ENCODE measurements at places on chromosomes 3 and 15.

DNA sequence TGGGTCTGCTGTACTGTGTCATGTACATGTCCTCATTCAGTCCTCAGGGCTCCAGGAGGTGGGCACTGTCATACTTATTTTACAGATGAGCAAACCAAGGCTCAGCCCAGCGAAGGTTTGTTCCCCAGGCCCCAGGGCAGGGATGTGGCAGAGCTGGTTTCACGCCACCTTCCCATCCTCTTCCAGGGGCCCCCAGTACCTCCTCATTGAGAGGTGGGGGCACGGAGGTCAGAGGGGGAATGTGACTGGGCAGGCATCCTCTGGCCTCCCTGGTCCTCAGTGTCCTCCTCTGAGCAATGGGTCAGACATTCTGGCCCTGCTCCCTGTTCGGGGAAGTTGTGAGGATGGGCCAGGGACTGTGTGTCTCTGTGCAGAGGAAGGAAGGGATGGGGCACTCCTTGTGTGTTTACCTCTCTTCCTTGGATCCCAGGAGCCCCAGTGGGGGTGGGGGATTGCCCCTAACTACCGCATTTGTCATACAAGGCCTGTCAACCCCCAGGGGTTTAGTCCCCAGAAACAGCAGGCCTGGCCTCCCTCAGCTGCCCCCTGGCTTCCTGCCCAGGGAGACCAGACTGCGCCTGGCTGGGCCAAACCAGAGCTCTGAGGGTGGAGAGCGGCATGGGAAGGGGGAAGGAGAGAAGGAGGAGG is 65.9 kb upstream of the LCTL start:
- peaks cover 23% of the 10 kb centered on the region for H3K4me1 ChIP-seq
- peak overlapping the region; percentile 82 for H3K27ac ChIP-seq
- no peaks in the 10 kb centered on the region for H3K36me3 ChIP-seq
- no peak for DNase-seq
- no peaks in the 10 kb centered on the region for H3K27me3 ChIP-seq
- H3K4me3 ChIP-seq: no peak overlapping the region

DNA sequence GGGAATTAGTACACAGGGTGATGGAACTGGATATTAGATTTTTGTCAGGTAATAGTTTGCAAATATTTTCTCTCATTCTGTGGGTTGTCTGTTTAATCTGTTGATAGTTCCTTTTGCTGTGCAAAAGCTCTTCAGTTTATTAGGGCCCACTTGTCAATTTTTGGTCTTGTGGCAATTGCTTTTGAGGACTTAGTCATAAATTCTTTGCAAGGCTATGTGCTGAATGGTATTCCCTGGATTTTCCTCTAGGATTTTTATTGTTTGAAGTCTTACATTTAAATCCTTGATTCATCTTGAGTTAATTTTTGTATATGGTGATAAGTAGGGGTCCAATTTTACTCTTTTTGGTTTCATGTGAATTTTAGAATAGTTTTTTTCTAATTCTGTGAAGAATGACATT is 111.3 kb downstream of the ARRDC4 start:
- H3K27me3 ChIP-seq: no peaks in the 10 kb centered on the region
- H3K27ac ChIP-seq: no peak overlapping the region
- DNase-seq: no peak

GRCh38 chr15:97692301-97693015 is 268.0 kb upstream of the ARRDC4 start:
- no peaks in the 10 kb centered on the region for H3K27me3 ChIP-seq
- H3K36me3 ChIP-seq: no peaks in the 10 kb centered on the region
- no peaks in the 10 kb centered on the region for H3K4me1 ChIP-seq
- H3K27ac ChIP-seq: no peak overlapping the region
- DNase-seq: no peak
- H3K4me3 ChIP-seq: no peak overlapping the region

- H3K4me1 ChIP-seq: no peaks in the 10 kb centered on the region
- no peak overlapping the region for H3K4me3 ChIP-seq
These were observed 188.3 kb upstream of the EOMES start for GRCh38 chr3:27910456-27910855.

GRCh38 chr3:174776123-174776522 is 83.0 kb upstream of the NAALADL2 start:
- H3K27ac ChIP-seq: no peak overlapping the region
- DNase-seq: no peak
- H3K27me3 ChIP-seq: no peaks in the 10 kb centered on the region
- H3K36me3 ChIP-seq: no peaks in the 10 kb centered on the region

DNA sequence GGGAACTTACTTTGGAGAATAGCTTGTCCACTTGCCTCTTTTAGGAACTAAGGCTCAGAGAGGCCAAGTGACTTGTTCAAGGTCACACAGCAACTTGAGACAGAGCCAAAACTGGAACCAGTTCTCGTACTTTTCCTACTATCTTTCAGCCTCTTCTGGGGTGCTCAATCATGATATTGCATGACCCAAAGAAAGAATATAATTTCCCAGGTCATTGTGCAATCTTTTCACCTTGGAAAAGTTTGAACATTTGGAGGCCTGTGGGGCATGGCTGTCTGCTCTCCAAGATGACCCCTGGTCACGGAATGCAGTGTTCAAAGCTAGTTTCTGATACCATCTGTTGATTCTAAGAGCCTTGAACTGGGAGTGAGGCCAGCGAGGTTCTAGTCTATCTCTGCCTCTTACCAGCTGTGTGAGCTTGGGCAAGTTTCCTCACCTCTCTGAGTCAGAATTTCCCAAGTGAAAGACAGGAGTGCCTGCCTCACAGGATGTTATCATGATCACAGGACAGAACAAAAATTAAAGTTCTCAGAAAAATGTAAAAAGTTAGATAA is 89.7 kb downstream of the BDH1 start:
- H3K27ac ChIP-seq: no peak overlapping the region
- H3K4me3 ChIP-seq: no peak overlapping the region
- H3K4me1 ChIP-seq: no peaks in the 10 kb centered on the region
- H3K27me3 ChIP-seq: no peaks in the 10 kb centered on the region
- no peak for DNase-seq
- H3K36me3 ChIP-seq: no peaks in the 10 kb centered on the region

DNA sequence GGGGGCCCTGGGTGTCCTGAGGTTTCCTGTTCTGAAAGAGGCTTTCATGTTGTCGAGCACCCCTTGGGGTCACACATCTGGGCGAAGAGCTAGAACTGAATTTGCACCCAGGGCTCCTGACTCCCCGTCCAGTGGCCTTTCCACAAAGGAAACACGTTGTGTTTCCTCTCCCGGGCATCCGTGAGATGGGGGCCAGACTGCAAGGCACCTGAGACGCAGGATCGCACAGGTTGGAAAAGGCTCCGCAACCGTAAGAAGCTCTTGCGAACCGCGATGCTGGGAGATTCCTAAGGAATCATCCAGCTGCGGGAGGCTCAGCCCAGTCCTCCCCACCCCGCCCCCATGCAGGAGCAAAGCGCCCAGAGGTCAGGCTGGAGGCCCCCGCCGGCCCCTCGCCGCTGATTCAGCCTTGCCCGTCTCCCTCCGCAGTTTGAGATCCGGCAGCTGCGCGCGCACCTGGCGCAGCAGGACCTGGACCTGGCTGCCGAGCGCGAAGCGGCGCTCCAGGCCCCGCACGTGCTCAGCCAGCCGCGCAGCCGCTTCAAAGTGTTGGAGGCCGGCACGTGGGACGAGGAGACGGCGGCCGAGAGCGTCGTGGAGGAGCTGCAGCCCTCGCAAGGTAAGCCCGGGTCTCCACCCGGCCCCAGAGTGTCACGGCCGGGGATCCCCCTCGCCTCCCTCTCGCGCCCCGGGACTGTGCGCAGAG is 119.6 kb downstream of the ETFA start:
- no peaks in the 10 kb centered on the region for H3K27me3 ChIP-seq
- H3K36me3 ChIP-seq: no peaks in the 10 kb centered on the region
- DNase-seq: no peak

DNA sequence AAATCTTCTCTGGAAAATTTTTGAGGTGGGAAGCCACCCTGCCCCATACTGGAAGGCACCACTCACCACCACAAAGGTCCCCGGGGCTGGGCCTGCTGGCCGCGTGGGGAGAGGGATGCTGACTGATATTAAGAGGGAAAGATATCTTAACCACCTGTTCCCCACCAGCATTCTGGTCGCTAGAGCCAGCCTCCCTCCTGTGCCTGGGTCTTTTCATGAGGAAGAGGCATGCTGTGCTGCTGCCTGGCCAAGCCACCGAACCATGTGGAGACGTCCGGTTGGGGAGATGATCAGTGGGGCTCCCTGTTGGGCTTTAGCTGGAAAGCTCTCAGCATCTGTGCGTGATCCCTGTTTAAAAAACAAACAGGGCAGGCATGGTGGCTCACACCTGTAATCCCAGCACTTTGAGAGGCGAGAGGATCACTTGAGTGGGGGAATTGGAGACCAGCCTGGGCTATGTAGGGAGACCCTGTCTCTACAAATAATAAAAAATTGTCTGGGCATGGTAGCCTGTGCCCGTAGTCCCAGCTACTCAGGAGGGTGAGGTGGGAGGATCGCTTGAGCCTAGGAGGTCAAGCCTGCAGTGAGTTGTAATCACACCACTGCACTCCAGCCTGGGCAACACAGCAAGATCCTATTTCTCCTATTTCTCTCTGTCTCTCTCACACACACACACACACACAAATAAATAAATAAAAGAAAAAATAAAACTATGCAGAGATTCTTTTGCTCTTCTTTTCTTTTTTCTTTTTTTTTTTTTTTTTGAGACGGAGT is 1.0 kb downstream of the KLHL18 start:
- no peaks in the 10 kb centered on the region for H3K36me3 ChIP-seq
- H3K27ac ChIP-seq: peak overlapping the region; percentile 95
- H3K27me3 ChIP-seq: no peaks in the 10 kb centered on the region
- peak; percentile 66 for DNase-seq
- H3K4me3 ChIP-seq: peak overlapping the region; percentile 65
- peaks cover 31% of the 10 kb centered on the region for H3K4me1 ChIP-seq

DNA sequence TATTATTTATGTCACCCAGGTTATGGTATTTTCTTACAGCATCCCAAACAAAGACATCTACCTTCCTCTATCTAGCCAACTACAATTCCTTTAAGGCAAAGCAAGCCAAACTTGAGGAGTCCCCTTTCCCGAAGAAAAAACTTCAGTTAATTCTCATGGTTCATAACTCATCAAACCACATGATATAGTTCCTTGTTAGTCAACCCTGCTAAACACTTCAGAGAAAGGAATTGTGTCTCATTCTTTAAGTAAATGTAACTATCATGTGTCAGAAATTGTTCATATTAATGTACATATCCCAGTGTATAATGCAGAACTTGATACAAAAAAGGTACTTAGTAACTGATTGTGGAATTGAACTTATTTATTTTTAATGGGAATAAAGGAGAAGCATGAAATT is 44.4 kb downstream of the ST3GAL6 start:
- no peaks in the 10 kb centered on the region for H3K36me3 ChIP-seq
- H3K27ac ChIP-seq: no peak overlapping the region

DNA sequence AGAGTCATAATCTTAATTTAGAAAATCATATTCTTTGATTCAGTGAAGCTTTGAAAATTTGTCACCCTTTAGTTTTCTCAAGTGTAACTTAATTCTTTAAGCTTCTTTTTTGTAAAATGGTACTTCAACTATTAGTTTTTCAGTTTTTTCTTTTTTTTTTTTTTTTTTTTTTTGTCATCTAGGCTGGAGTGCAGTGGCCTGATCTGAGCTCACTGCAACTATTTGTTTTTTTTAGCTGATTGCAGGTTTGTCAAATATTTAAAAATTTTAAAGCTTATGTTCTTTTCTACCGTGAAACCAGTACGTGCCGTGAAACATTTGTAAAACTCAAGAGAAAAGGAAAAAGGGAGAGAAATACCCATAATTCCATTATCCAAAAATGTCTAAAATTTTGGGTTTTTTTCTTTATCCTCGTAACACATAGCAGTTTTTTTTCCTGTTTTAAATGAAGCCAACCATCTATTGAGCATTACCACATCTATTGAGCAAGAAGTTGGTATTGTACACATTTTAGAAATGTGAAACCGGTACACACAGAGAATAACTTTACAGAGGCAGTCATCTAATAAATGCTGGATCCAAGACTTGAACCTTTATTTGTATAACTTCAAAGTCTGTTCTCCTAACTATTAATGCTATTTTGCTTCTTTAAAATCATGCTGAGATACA is 25.7 kb downstream of the ECT2 start:
- no peaks in the 10 kb centered on the region for H3K4me1 ChIP-seq

GRCh38 chr3:58130591-58130990 is 80.2 kb downstream of the DNASE1L3 start:
- H3K4me1 ChIP-seq: no peaks in the 10 kb centered on the region
- no peaks in the 10 kb centered on the region for H3K27me3 ChIP-seq
- no peak overlapping the region for H3K27ac ChIP-seq
- no peak for DNase-seq
- no peak overlapping the region for H3K4me3 ChIP-seq
- H3K36me3 ChIP-seq: peaks cover 36% of the 10 kb centered on the region

- H3K27me3 ChIP-seq: no peaks in the 10 kb centered on the region
- peak overlapping the region; percentile 68 for H3K27ac ChIP-seq
- H3K36me3 ChIP-seq: no peaks in the 10 kb centered on the region
- H3K4me1 ChIP-seq: peaks cover 26% of the 10 kb centered on the region
- no peak overlapping the region for H3K4me3 ChIP-seq
These were observed 18.5 kb upstream of the LMCD1 start for GRCh38 chr3:8482960-8483665.

DNA sequence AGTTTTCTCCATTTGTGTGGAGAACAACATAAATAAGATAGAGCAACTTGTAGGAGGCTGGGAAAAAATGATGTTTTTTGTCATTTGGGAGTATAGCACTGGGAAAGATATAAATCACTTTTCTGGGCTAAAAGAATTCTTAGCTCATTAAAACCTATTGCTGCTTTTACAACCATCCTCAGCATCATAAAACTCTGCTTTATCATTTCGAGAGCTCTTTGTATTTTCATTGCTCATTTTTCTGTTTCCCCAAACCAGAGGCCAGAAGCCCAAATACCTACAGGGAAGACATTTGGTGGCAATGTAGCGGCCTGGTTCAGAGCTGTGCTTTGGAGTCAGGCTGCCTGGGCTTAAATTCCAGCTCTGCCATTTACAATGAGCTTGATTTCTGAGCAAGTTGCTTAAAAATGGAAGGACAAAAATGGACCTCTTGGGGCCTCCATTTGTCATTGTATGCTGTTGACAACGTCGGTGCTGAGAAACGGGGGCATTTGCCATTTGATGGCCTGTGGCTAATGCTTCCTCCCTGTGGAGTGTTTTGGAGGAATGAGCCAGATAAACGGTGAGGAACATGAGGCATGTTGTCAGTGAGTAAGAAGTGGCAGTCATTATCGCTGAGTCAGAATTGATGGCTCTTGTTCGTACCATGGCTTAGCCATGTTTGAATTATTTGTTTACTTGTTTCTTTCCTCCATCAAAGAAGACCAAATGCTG is 260.0 kb downstream of the EBLN2 start:
- no peaks in the 10 kb centered on the region for H3K27me3 ChIP-seq
- H3K4me1 ChIP-seq: no peaks in the 10 kb centered on the region
- H3K4me3 ChIP-seq: no peak overlapping the region

All from upper lobe of left lung (tissue), 6 donors.